ENCODE measurements at places on chromosomes 6 and 20.

GRCh38 chr6:160042788-160043301 is 74.0 kb downstream of the IGF2R start:
- DNase-seq: peak; percentile 76

DNA sequence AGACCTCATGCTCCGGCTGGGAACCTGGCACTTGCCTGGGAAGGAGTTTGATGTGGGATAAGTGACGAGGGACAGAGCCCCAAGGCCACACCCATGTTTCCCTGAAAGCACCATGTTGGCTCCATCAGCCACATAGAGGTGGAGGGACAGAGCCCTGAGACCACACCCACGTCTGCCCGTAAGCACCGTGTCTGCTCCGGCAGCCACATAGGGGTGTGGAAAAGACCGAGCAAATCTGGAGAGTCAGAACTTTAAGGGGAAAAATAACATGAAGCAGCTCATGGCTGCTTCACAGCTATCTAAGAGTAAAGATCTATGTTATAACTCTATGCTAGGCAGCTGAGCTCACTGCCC is 15.3 kb downstream of the SLCO4A1 start:
- DNase-seq: no peak

GRCh38 chr6:122222761-122223160 is 176.7 kb upstream of the HSF2 start:
- DNase-seq: peak; percentile 18

DNA sequence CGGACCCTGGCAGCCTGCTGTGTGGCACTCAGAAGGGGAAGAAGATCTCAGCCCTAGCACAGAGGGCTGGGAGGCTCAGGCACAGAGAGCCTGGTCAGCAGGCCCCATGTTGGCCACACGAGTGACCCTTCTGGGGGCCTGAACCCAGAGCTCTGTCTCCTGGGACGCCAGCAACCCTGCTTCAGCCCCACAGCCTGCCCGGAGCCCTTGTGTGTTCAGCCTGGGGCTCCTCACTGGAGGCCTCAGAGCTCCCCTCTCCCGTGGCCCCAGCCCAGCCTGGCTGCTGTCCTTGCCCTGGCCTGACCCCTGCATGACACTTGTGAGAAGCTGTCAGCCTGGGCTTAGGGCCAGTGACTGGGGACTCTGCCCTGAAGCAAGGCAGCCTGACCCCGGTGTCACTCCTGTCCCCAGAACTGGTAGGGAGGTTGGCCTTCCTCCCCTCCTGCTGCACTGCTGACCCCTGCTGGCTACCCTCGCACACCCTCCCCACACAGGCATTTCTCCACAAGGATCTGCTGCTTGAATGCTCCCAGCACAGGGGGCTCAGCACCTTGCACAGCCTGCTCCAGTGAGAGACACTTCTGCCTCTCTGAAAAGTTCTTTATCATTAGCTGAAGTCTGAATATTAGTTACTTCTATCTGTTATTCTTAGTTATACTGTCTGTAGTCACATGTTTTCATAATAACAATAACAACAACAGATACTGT is 15.4 kb upstream of the IP6K3 start:
- peak; percentile 75 for DNase-seq

- no peak for DNase-seq
These were observed 130.8 kb downstream of the OGFRL1 start for GRCh38 chr6:71419217-71420094.

- no peak for DNase-seq
These were observed 22.8 kb downstream of the KIF13A start for GRCh38 chr6:17964633-17965032.

DNA sequence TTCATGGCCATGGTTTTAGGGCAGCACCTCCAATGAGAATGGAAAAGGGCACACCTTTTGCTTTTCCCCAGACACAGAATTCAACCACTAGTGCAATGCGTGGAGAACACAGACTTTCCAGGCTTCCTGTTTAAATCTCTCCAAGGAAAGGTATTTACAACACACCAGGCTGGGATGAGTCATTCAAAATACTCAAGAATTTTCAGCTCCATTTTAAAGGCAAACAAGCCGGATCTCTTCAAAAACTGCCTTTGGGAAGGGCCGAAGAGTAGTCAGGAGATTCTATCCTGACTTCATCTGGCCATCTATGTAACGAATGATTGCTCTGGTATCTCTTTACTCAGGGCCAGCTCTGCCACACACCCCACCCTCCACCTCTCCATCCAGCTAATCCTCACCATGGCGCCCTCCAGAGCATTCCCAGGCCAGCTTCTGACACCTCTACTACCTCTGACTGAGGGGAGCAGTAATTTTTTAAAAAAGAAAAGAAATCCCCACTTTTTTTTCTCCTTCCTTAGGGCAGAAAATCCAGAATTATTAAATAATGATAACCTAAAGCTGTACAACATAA is 254.6 kb downstream of the LY86 start:
- peak; percentile 53 for DNase-seq

All from MCF 10A (cell line).